ENCODE measurements at places on chromosomes 11 and 22.

DNA sequence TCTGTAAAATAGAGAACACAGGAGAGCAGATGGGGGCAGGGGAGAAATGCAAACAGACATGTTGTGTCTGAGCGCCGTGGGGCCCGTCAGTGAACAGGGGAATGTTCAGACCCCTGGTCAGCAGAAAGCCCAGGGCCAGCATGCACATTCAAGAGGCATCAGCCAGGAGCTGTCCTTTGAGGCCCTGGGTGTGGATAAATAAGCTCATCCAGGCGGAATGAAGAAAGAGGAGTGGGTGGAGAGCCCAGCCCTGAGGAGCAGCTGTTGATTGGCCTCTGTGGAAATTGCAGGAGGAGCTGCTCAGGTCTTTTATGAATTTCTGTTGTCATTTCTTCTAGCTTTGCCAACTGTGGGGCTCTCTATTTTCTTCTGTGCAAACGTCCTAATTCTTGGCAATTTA is 49.7 kb upstream of the CECR2 start:
- no peak for DNase-seq

- no peak for DNase-seq
These were observed 338.6 kb downstream of the SHANK2 start for GRCh38 chr11:70913715-70914231.

DNA sequence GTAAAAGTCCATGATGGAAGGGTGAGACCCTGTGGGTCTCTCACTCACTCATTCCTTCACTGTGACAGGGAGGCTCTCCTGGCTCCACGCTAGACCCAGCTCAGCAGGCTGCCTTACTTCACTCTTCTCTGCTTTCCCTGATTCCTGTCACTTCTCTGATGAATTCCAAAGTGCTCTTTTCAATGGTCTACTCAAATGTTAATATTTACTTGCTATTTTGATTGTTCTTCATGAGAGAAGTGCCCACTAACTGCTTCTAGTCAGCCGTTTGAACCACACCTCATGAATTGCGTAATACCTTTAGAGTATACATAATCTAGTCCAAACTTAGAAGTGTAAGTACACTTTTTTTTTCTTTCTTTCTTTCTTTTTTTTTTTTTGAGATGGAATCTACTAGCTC is 1350.2 kb upstream of the RAG2 start:
- DNase-seq: no peak

DNA sequence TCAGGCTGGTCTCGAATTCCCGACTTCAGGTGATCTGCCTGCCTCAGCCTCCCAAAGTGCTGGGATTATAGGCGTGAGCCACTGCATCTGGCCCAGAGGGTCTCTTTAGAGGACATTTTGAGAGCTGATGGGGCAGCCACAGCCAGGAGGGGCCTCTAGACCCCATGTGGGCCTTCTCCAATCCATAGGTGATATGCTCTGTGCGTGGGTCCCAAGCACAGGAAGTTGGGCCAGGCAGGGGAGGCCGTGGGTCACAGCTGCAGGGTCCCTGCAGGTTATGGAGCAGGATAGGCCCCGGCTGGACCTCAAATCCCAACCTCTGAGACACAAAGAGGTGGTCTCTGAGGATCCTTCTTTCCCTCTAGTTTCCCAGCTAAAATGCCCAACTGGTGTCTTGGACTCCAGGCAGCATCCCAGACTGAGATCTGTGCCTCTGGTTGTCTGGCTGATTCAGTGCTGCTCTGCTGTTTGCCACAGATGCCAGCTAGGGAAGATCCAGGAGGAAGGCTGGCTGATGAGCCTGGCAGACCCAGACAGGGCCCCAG is 1.5 kb downstream of the LRRC75B start:
- no peak for DNase-seq

DNA sequence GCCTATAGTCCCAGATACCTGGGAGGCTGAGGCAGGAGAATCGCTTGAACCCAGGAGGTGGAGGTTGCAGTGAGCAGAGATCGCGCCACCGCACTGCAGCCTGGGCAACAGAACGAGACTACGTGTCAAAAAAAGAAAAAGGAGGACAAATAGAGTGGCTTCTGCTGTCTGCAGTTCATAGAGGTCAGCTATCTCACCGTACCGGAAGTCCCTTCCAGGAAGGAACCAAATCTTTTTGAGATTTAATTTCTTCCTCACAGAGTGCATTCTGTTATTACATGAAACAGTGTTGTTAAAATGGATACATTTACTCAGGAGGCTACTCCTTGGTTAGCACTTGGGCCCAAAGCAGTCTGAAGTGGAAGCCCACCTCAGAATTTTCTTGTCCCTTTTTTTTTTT is 33.4 kb downstream of the FAM118A start:
- no peak for DNase-seq

- peak; percentile 49 for DNase-seq
These were observed at the start of gene BRD1 for GRCh38 chr22:49827853-49828598. TSS of gene BRD1 (minus strand) at chr22:49827873. CDS start at chr22:49824317, 3,556 bp downstream.

- no peak for DNase-seq
These were observed 18.3 kb downstream of the AMPD3 start for GRCh38 chr11:10473371-10473770.

- DNase-seq: no peak
These were observed 81.4 kb upstream of the AKIP1 start for GRCh38 chr11:8829556-8829955.

- DNase-seq: no peak
These were observed 27.3 kb downstream of the MAFF start for GRCh38 chr22:38228873-38229740.

- no peak for DNase-seq
These were observed 6.7 kb downstream of the CARD18 start for GRCh38 chr11:105132716-105133511.

GRCh38 chr11:41988951-41989572 is 529.6 kb upstream of the LRRC4C start:
- DNase-seq: no peak

- no peak for DNase-seq
These were observed 79.9 kb downstream of the AMBRA1 start for GRCh38 chr11:46513934-46514342.

DNA sequence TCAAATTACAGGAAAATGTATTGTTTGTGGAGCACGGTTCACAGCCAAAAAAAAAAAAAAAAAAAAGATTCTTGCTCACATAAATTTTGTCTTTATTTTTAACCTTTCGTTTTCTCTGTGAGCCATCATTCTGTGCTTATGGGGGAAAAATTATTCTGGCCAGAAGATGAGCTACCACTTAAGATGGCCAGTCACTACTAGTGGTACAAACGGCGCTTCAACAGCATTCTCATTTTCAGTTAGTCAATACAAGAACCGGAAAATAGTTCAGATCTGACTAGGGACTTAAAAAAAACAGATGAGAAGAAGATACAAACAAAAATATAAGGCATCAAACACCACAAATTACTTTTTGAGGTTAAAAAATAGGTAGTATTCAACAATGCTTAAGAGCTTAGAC is 158.6 kb upstream of the CNTN5 start:
- DNase-seq: no peak

DNA sequence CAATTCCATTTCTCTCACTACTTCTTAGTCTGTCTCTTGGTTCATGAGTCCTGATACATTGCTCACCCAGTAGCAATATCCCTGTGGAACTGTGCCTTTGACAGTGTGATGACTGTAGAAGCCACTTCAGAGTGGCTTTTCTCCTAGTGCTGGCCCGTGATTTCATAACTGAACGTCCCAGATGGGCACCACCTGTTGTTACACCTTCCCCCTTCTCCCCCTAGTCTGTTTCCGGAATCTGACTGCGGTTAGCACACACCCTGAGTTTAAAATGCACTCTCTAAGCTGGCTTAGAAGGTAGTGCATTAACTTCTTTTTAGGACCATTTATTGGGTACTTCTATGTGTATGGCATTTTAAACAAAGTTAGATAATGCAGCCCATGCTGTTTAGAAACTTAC is 83.0 kb downstream of the ALX4 start:
- no peak for DNase-seq

GRCh38 chr11:70434813-70435278 is 36.5 kb downstream of the CTTN start:
- DNase-seq: no peak

DNA sequence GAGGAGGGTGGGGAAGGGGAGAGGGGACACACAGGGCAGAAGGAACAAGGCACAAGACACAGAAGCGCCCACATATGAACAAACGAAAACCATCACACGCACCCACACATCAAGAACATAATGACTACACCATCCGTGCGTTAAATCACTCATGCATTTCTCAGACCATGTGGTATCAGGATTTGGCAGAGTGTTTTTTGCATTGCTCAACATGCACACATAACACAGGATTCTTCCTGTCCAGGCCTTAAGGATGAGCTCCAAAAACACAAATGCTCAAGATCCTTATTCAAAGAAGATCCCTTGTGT is 309.5 kb downstream of the CADM1 start:
- DNase-seq: no peak

GRCh38 chr22:21942407-21943343 is 10.0 kb downstream of the PPM1F start:
- DNase-seq: no peak

GRCh38 chr22:36339171-36340065 is 48.3 kb downstream of the MYH9 start:
- DNase-seq: no peak

GRCh38 chr11:114074546-114075343 is 15.2 kb downstream of the ZBTB16 start:
- DNase-seq: no peak

- DNase-seq: no peak
These were observed 10.4 kb downstream of the P2RY2 start for GRCh38 chr11:73228268-73229134.

DNA sequence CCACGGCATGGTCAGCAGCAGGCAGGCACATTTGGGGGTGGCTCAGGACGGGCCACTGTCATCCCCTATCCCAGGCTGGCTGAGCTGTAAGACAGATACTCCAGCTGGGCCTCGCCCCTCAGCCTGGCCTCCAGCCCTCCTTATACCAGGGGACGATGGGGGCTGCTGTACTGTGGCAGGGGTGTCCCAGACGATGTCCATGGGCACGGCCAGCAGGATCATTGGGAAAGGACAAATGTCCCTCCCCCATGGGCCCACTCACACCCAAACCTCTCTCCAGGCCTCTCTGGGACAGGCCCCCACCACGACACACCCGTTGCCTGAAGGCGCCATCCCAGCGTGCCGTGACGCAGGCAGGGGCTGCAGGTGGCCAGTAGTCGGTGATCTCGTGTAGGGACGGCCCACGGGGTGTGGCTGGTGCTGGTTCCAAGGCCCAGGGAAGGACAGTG is 1.5 kb upstream of the IL17REL start:
- DNase-seq: no peak

- DNase-seq: no peak
These were observed 89.7 kb downstream of the FAM76B start for GRCh38 chr11:95699631-95700470.

Data from activated gamma-delta T cell treated with Interleukin-2 at 50 U/mL for 16 hours (primary cell).